ENCODE measurements at places on chromosomes 11 and 22. TPM values are rescaled to one million over a fixed set of nuclear protein-coding genes. Genes with fewer than 3 reads are reported as not detected.

- no peak for DNase-seq
Measured at GRCh38 chr11:2522631-2523255, 77.9 kb downstream of the KCNQ1 start.

The BTBD18 gene
- not detected for total RNA-seq

DNA sequence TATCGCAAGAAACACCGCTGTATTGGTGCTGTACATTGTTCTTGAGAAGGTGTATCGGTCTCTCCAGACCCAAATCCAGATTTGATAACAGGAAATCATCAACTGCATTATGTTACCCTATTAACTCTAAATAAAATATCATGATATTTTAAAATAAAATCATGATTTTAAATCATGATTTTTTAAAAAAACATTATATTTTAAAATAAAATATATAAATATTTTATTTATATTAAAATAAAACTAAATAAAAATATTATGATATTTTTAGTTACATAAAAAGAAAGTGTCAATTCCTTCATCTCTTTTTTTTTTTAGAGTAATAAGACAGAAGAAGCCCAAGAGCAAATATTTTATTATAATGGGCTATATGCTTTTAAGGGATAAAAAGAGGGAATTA, 27.6 kb downstream of the RBMXL2 start:
- DNase-seq: no peak

The JRKL gene
- total RNA-seq: 6.8 TPM

The INS gene
- total RNA-seq: not detected

DNA sequence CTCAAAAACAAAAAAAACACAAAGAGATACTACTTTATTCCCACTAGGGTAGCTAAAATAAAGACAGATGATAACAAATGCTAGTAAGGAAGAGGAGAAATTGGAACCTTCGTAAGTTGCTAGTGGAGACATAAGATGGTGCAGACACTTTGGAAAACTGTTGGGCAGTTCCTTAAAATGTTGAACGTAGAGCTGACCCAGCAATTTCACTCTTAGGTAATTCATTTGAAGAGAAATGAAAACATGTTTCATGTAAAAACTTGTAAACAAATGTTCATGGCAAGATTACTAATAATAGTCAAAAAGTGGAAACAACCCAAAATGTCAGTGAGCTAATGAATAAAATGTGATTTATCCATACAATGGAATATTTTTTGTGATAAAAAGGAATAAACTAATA, 29.2 kb upstream of the ACAT1 start:
- no peak for DNase-seq
